Chondrocyte (in vitro differentiated cells): ENCODE measurements at places on chromosomes 11 and 22. TPM values are rescaled to one million over a fixed set of nuclear protein-coding genes. Genes with fewer than 3 reads are reported as not detected.
A peak's percentile ranks its signal among the peaks of the same experiment; 100 is the strongest.

The FXYD2 gene
- total RNA-seq: not detected in 3 replicates

The PACSIN3 gene
- 45.0 to 69.4 TPM (median 65.3 TPM) in 3 replicates for total RNA-seq

The CLMP gene
- 4.8 to 21.4 TPM (median 6.6 TPM) in 3 replicates for total RNA-seq

The PKDREJ gene
- total RNA-seq: 0.05 to 0.08 TPM (median 0.07 TPM) in 3 replicates

The TNNI2 gene
- total RNA-seq: 1.3 to 3.2 TPM (median 1.4 TPM) in 3 replicates

The HEPHL1 gene
- total RNA-seq: not detected in 3 replicates

The NPAT gene
- 9.7 to 15.3 TPM (median 9.8 TPM) in 3 replicates for total RNA-seq

The UPK3A gene
- not detected in 3 replicates for total RNA-seq

The MS4A6E gene
- not detected in 3 replicates for total RNA-seq

GRCh38 chr11:100827934-100828661 is 141.0 kb downstream of the ARHGAP42 start:
- DNase-seq: no peak
- H3K27ac ChIP-seq: no peak overlapping the region
- H3K27me3 ChIP-seq: no peaks in the 10 kb centered on the region
- no peaks in the 10 kb centered on the region for H3K36me3 ChIP-seq

GRCh38 chr11:115925568-115926090 is 421.4 kb upstream of the CADM1 start:
- H3K36me3 ChIP-seq: peaks cover 2% of the 10 kb centered on the region
- H3K4me1 ChIP-seq: peaks cover 12% of the 10 kb centered on the region
- H3K4me3 ChIP-seq: no peak overlapping the region
- peaks cover 22% of the 10 kb centered on the region for H3K27me3 ChIP-seq
- H3K27ac ChIP-seq: no peak overlapping the region
- no peak for DNase-seq

DNA sequence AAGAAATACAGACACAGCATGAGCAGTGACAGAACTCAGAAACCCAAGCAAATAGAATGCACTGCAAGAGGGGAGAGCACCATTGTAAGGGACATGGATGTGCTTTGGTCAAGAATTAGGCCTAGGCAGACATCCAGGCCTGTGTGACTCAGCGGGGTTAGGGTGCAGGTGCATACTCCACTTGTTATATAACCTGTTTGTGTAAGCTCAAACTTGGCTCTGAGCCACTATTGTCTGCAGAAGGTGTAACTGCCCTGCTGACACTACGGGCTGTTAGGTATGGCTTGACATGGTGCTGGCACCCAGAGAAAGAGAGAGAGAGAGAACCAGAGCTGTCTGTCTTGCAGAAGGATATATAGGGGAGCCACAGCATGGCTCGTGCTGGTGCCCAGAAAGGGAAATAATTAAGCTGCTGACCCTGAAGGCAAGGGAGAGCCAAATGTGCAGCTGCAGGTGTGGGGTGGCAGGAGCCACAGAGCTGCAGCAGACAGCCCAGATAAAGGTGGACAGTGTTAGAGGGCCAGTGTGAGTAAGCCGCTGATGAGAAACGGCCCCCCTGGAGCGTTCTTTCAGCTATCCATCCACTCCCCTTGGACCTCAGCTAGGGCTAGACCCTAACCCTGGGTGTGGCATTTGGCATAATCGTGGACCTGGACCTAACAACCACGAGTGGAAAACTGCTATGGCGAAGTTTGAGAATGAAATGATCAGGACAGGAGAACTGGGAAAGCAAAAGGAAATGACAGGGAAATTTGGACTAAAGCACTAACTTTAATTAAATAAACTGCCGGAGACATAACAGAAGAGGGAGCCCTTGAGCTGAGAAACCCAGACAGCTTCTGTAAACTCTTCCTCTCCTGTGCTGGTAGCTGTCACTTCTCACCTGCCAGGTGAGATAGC is 253.0 kb upstream of the CCDC179 start:
- DNase-seq: no peak
- peaks cover 15% of the 10 kb centered on the region for H3K4me1 ChIP-seq
- H3K27me3 ChIP-seq: peaks cover 3% of the 10 kb centered on the region
- peaks cover 3% of the 10 kb centered on the region for H3K36me3 ChIP-seq

DNA sequence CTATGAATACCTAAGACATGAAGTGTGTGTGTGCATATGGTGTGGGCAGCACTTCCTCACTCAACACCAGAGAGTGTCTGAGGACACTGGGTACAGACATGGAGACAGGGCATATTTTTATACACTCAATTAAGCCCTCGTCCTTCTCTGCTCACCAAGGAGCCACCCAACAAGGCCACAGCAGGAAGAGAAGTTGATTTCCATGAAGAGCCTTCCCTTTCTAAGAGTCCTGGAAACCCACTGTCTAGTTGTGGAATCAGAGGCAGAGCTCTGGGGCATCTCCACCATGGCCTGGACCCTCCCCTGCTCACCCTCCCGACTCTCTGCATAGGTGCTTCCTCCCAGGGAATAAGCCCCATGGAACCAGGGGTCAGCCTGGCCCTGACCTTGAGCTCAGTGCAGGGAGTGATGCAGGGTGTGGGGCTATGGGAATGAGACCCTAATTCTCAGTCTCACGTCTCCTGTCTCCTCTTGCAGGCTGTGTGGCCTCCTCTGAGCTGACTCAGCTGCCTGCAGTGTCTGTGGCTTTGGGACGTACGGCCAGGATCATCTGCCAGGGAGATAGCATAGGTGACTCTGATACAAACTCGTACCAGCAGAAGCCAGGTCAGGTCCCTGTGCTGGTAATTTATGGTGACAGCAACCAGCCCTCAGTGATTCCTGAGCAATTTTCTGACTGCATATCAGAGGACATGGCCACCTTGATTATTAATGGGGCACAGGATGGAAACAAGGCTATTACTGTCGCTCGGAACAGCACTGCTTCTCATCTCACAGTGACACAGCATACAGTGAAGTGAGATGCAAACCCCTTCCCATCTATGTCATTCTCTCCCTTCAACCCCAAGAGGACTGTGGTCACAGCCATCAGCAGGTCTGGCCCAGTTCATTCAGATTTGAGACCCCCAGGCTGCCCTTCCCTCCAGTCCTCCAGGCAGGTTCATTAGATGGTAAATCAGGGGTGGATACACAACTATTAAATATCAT is 14.6 kb upstream of the IGLL5 start:
- no peak overlapping the region for H3K4me3 ChIP-seq
- no peak overlapping the region for H3K27ac ChIP-seq
- no peaks in the 10 kb centered on the region for H3K4me1 ChIP-seq
- H3K36me3 ChIP-seq: no peaks in the 10 kb centered on the region

- no peak overlapping the region for H3K27ac ChIP-seq
- peaks cover 4% of the 10 kb centered on the region for H3K36me3 ChIP-seq
- H3K4me3 ChIP-seq: no peak overlapping the region
- no peak for DNase-seq
Observed at GRCh38 chr11:10502770-10503169, 38.2 kb downstream of the RNF141 start.

DNA sequence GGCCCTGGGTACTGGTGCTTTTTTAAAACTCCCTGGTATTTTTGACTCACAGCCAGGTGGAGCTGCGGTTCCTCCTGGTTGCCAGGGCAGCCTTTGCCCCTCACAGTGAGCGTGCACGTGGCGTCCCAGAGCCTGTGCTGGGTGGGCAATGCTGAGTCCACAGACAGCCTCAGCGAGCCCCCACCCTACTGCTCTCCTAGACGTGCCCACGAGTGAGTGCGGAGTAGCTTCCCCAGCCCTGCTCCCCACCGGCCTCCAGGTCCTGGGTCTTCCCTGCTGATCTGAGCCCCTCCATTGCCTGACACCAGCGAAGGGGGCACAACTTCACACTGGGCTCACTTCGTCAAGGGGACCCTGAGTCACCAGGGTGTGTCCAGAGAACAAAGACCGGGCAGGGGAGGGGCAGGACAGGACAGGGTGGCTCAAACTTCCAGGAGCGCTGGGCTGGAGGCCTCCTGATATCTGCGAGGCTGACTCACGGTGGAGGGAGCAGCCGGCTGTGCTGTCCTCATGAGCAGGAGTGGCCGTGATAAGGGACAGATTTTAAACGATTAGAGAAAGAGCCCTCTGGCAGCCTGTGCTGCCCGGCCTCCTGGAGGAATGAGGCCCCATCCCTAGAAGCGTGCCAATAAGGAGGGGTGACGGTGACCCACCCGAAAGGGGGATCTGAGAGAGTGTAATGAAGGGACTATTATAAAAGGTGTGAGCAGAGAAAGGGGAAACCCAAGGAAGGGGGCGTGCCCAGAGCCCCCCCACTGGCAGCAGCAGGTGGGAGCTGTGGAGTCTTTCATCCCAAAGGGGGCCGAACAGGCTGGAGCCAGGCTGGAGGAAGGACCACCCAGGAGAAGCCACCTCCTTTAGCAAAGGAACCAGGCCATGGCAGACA is 129.3 kb upstream of the FGF3 start:
- H3K27ac ChIP-seq: peak overlapping the region; percentile 69
- H3K27me3 ChIP-seq: peaks cover 3% of the 10 kb centered on the region
- peaks cover 18% of the 10 kb centered on the region for H3K4me1 ChIP-seq
- H3K36me3 ChIP-seq: no peaks in the 10 kb centered on the region
- no peak overlapping the region for H3K4me3 ChIP-seq
- DNase-seq: peak; percentile 75

DNA sequence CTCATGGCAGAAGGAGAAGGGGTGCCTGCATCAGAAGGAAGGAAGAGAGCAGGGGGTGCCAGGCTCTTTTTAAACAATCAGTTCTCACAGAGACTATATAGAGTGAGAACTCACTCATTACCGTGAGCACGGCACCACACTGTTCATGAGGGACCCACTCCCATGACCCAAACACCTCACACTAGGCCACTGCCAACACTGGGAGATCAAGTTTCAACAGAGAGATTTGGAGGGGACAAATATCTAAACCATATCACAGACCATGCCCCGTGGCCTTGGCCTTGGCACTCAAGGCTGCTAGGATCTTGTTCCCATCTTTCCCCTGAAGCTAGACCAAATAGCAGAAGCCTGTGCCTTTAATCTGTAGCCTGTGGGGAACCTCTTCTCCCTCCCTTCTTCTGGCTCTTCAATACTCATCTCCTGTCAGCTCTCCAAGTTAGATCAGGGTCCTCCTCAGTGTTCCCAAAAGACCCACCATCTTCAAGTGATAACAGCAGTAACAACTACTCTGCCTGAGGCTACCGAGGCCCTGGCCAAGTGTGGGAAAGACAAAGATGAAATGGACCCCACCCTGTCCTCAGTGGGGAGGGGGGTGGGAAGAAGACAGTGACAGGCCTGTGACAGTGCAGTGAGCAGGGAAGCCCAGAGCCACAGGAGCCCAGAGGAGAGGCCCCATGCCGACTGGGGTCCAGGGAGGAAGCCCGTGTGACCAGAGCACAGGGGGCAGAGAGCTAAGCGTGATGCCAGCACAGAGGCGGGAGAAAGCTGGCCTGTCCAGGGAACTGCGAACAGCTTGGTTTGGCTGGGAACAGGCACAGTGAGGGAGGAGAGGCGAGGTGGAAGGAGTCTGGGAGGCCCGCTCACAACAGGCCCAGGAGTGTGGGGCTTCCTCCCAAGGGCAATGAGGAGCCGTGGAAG is 72.6 kb downstream of the MYO7A start:
- H3K27ac ChIP-seq: no peak overlapping the region
- no peak overlapping the region for H3K4me3 ChIP-seq
- no peaks in the 10 kb centered on the region for H3K27me3 ChIP-seq

- no peaks in the 10 kb centered on the region for H3K36me3 ChIP-seq
- H3K27ac ChIP-seq: no peak overlapping the region
- H3K4me3 ChIP-seq: no peak overlapping the region
- no peaks in the 10 kb centered on the region for H3K4me1 ChIP-seq
- H3K27me3 ChIP-seq: peaks cover 8% of the 10 kb centered on the region
Observed at GRCh38 chr11:127737499-127737898, 736.9 kb upstream of the KIRREL3 start.

- H3K27ac ChIP-seq: no peak overlapping the region
- H3K27me3 ChIP-seq: no peaks in the 10 kb centered on the region
- no peak overlapping the region for H3K4me3 ChIP-seq
- peaks cover 36% of the 10 kb centered on the region for H3K4me1 ChIP-seq
- DNase-seq: no peak
Observed at GRCh38 chr11:100734743-100735527, 47.8 kb downstream of the ARHGAP42 start.

DNA sequence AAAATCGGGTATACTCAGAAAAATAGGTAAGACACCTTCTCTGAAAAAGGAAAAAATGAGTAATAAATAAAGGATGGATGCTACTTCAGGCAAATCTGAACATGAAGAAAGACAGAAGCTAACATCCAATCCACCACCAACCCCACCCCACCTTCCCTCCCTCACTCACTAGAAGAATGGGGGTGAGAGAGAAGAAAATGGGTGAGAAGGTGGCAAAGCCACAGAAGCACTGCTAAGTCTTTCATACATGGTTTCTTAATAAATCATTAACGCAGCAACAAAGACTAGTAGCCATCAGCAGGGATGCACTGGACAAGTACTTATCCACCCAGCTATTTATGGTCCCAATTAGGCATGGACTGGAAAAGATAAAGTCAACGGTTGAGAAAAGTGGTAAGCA is 5.9 kb downstream of the FHIP1B start:
- H3K4me3 ChIP-seq: no peak overlapping the region
- peaks cover 11% of the 10 kb centered on the region for H3K4me1 ChIP-seq
- no peak for DNase-seq
- no peak overlapping the region for H3K27ac ChIP-seq
- no peaks in the 10 kb centered on the region for H3K27me3 ChIP-seq
- peaks cover 4% of the 10 kb centered on the region for H3K36me3 ChIP-seq
